ENCODE measurements at places on chromosomes 12 and 14.

- no peak for DNase-seq
Measured at GRCh38 chr14:62546862-62547474, 498.3 kb downstream of the KCNH5 start.

GRCh38 chr14:54659365-54659764, 92.4 kb downstream of the SAMD4A start:
- no peak for DNase-seq

GRCh38 chr12:124322271-124322998, 27.5 kb downstream of the RFLNA start:
- DNase-seq = no peak

- DNase-seq = peak; percentile 77
Measured at GRCh38 chr12:59904874-59905521, 309.2 kb downstream of the SLC16A7 start.

DNA sequence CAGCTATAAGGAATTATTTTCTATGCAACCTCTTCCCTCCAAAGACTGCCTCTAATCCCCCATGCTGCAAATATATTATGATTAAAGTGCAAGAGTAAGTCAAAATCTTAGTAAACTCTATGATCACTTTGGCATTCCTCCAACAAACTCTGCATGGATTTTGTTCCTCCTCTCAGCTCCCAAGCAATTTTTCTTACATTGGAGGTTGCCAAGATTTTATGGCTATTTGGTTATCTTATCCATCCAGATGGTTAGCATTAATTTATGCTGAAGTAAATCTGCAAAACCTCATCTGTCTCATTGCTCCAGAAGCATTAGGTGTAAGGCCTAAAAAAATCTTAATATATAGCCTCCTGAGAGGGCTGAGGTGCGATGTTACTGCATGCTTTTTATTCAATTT, 228.1 kb downstream of the CHST11 start:
- peak; percentile 81 for DNase-seq

GRCh38 chr14:80315681-80316080, 104.4 kb upstream of the DIO2 start:
- no peak for DNase-seq

GRCh38 chr12:3043406-3043805, 33.8 kb upstream of the TSPAN9 start:
- DNase-seq = no peak

All from retinal pigment epithelial cell (primary cell).